ENCODE measurements at places on chromosomes 16 and 17. TPM values are rescaled to one million over a fixed set of nuclear protein-coding genes. Genes with fewer than 3 reads are reported as not detected.

PLLP gene
- total RNA-seq = not detected

TPSD1 gene
- not detected for total RNA-seq

ABR gene
- total RNA-seq = 55.0 TPM

G6PC3 gene
- 15.4 TPM for total RNA-seq

PIRT gene
- not detected for total RNA-seq

TSPOAP1 gene
- total RNA-seq = 0.43 TPM

KRTAP3-2 gene
- not detected for total RNA-seq

SPIRE2 gene
- 1.00 TPM for total RNA-seq

CLEC19A gene
- not detected for total RNA-seq

SLC35B1 gene
- total RNA-seq = 62.9 TPM

GGA3 gene
- total RNA-seq = 9.0 TPM

CDRT15L2 gene
- total RNA-seq = not detected

TUBG2 gene
- 5.4 TPM for total RNA-seq

C16orf96 gene
- under 0.01 TPM for total RNA-seq

AATF gene
- total RNA-seq = 30.3 TPM

MMP25 gene
- under 0.01 TPM for total RNA-seq

MYH13 gene
- 0.09 TPM for total RNA-seq

SPN gene
- total RNA-seq = under 0.01 TPM

RABEP1 gene
- 43.4 TPM for total RNA-seq

CFAP52 gene
- total RNA-seq = 0.28 TPM

NPIPA2 gene
- not detected for total RNA-seq

CCL1 gene
- not detected for total RNA-seq

TMEM220 gene
- total RNA-seq = 2.4 TPM

GPR139 gene
- total RNA-seq = not detected

CFAP97D1 gene
- total RNA-seq = under 0.01 TPM

MLST8 gene
- 17.5 TPM for total RNA-seq

MMP28 gene
- total RNA-seq = 2.6 TPM

SBK1 gene
- total RNA-seq = not detected

GPR142 gene
- total RNA-seq = not detected

NMRAL1 gene
- 63.1 TPM for total RNA-seq

PDILT gene
- not detected for total RNA-seq

SPNS3 gene
- under 0.01 TPM for total RNA-seq

MYH3 gene
- total RNA-seq = 0.43 TPM

KRT33B gene
- 0.14 TPM for total RNA-seq

ATP2A3 gene
- total RNA-seq = 2.6 TPM

PIMREG gene
- total RNA-seq = 4.3 TPM

KRT33A gene
- total RNA-seq = not detected

CLEC3A gene
- not detected for total RNA-seq

Data from smooth muscle cell of bladder (primary cell).